SJSA1 (cell line): ENCODE measurements at places on chromosomes 12 and 14. TPM values are rescaled to one million over a fixed set of nuclear protein-coding genes. Genes with fewer than 3 reads are reported as not detected.

DNA sequence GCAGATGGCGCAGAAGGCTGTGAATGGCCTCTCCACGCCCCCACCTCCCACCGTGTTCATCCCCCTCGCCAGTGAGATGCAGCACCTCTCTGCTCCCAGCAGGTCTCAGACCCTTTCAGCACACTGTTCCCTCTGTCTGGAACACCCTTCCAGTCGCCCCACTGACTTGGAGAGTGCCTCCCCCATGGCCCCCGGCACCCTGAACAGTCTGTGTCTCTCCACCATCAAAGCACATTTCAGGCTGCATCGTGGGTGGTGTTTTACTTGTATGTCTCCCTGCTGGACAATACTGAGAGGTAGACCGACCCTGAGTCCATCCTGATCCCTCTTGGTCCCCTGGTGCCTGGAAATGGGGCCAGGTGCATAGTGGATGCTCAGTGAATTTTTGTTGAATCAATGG lies 34.9 kb downstream of the CACNA2D4 start:
- no peak for DNase-seq

GRCh38 chr12:113473942-113474341 lies 2.3 kb upstream of the LHX5 start:
- DNase-seq: no peak

Gene ASPG
- not detected in 2 replicates for total RNA-seq

Gene PFKM
- 791 and 920 TPM in 2 replicates for total RNA-seq

DNA sequence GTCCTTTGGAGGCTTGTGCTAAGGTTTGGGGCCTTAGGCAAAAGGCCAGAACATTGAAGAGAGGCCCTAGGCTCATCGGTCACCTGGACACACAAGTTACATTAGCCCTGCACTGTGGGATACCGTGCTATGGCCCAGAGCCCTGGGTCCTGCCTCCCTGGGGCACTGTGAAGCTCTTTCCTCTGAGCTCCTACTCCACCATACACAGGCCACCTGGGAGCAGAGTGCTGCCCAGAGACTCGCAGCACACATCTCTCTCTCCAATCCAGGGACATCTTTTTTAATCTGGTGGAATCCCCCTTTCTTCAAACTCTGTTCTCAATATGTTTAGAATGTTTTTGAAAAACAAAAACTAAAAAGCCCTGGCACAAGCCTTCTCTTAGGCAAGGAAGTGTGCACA lies 314.2 kb upstream of the RGS6 start:
- no peak for DNase-seq

DNA sequence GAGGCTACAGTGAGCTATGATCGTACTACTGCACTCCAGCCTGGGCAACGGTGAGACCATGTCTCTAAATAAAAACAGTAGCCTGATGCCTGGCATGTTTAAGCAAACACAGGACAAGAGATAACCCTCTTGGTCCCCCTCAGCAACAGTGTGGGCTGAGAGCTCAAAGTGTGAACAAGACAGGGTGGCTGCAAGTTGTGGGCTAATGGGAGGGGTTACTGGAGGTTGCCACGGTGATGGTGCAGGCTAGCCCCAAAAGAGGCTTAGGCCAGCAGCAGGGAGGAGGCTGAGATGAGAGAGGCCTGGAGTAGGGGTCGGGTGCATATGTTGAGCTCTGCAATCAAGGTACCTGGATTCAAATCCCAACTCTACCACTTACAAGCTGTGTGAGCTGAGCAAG lies 3.4 kb upstream of the LGMN start:
- no peak for DNase-seq

DNA sequence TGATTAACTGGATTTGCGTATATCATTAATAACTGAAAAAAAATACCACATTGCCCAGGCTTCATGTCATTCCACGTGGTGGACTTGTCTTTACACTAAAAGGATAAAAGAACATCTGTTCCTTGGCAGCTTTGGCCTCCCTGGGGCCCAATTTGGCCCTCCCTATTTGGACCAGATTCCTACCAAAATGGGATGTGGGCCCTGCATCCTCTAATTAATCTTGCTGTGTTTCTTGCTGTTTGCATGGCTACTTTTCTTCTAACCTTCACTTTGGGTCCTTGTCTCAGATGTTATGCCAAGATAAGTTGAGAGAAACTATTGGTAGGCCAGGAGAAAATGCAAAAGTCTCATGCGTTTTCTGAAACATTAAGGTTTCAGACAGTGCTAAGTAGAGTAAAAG lies 57.5 kb downstream of the PTHLH start:
- DNase-seq: no peak

- DNase-seq: no peak
Observed at GRCh38 chr12:124153392-124153791, 141.5 kb upstream of the RFLNA start.

DNA sequence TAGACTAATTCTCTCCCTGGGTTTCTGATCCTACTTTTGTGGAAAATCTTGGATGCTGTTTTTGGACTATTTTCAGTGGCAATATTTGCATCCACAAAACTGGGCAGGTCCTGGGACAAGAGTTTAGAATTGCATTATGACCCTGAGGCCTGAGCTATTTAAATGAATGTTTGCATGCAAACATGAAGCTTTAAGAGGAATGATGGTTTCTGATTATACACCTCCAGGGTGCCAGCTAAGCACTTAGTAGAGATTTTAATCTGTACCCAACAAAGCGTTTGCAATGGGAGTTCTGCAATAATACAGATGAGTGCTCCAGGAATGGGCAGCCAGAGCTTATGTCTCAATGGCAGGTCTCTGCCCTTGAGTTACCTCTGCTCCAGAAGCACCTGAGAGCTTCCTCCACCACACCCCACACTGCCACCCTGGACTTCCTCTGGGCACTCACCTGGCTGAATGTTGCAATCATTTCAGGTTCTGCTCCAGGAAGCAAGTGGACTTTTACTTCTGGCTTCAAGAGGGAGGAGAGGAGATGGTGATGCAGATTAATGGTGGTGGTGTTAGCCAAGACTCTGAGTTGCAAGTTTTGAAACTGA lies 6.0 kb upstream of the SPTLC2 start:
- DNase-seq: no peak

GRCh38 chr12:9071518-9071917 lies 44.2 kb downstream of the A2M start:
- no peak for DNase-seq

DNA sequence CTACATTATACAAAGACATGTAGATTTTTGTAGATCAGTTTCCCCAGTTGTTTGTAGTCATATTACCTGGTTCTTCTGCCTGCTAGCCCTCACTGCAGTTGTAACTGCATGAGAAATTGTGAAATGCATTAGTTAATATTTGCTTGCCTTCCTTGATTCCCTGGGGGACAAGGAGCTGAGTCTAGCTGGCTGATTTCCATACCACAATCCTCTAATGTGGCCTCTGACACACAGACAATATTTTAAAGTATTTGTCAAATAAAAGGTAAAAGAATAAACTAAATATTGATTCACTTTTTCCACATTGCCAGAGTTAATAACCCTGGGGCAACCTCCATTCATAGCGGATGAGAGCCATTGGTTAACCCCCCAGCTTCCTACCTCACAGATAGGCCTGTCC lies 128.8 kb upstream of the TMEM132C start:
- DNase-seq: no peak

Gene KCNH5
- not detected in 2 replicates for total RNA-seq
